Keratinocyte (primary cell): ENCODE measurements at places on chromosomes 2 and 18.

- DNase-seq, result no peak
Observed at GRCh38 chr18:23405636-23406035, 47.5 kb upstream of the RIOK3 start.

GRCh38 chr2:203688798-203689197, 17.6 kb upstream of the CD28 start:
- DNase-seq, result no peak

DNA sequence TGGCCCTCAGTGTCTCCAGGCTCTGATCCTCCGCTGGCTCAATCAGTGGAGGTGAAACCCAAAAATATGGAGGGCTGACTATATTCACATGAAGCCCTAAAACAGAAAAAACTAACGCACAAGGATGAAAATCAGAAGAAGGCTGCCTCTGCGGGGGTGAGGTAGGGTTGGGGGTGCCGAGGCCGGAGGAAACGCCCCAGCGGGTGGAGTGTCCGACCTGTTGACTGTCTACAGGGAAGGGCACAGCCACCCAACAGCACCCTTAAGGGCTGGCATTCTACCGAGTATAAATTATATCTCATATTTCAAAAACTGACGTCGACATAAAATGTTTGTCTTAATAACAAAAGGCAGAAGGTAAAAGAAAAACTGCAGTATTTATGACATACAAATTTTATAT, 223.5 kb downstream of the HDAC4 start:
- DNase-seq, result no peak

DNA sequence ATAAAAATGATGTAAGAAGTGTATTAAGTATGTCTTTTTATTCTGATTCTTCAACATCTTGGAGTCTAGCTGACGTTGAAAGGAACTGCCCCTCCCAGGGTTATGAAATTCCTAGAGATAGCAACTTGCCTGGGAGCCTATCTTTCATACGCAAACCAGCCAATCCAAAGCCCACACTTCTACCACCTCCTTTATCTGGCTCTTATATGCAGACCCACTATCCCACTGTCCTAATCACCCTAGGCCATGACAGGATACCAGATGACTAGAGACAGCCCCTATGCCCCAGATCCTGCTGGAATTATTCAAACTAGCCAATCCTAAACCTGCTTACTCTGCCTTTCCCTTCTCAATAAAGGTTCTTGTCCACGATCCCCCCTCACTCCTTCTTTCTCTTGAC, 11.8 kb upstream of the CDC42EP3 start:
- DNase-seq, result no peak

GRCh38 chr2:115115135-115115534, 672.7 kb downstream of the DPP10 start:
- no peak for DNase-seq
